Coronary artery (tissue), 2 donors: ENCODE measurements at places on chromosomes 6 and 20.

DNA sequence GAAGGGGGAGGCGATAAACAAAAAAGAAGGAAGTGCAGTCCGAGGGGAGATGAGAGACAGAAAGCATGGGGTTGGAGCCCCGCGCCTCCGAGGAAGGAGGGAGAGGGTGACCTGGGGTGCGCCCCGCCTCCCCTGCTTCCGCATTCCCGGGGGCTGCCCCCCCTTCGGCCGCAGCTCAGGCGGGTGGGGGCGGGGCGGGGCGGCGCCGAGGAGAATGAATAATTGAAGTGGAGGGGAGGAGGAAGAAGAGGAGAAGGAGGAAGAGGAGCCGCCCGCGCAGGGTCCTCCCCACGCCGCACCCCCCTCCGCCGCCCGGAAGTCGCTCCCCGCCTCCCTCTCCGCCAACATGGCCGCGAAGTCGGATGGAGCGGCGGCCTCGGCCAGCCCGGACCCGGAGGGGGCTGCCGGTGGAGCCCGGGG is at the start of gene XKR7:
Gene XKR7 (plus strand): TSS at position 322 of the 420 bp plus-strand sequence. CDS start 25 bp downstream, at position 347.
- DNase-seq = no peak

DNA sequence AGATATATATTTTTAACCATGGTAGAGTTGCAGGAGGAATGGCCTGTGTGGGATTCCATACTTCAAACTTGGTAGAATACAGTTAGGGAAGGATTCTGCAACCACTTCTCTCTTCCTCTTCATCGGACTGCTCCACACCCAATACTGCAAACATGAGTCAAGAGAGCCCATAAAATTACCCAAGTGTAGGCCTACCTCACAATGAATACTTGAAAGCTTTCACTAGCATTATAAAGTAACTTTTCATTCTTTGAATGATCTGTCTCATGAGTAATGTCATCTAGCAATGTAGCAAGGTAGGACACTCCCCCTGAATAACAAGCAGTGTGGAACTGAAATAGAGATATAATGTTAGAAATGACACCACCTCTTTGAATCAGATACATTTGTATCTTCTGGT is 79.4 kb downstream of the FOXC1 start:
- DNase-seq = no peak

GRCh38 chr6:150783813-150784212 is 81.7 kb upstream of the MTHFD1L start:
- no peak for DNase-seq

DNA sequence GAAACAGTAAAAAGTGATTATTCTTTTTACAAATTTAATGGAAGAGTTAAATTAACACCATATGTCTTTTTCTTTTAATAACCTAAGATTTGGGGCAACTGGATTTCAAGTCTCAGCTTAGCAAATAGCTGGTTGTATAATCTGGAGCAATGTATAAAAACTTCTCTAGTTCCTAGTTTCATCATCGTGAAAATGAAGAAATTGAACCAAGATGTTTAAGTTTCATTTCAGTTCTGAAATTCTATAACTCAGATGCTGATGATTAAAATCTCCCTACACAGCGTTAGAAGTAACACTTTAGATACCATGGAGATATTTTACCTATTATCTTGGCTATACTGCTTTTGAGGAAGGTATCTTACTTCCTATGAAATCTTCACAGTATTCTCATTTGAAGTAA is 252.0 kb downstream of the KIF16B start:
- DNase-seq = no peak

DNA sequence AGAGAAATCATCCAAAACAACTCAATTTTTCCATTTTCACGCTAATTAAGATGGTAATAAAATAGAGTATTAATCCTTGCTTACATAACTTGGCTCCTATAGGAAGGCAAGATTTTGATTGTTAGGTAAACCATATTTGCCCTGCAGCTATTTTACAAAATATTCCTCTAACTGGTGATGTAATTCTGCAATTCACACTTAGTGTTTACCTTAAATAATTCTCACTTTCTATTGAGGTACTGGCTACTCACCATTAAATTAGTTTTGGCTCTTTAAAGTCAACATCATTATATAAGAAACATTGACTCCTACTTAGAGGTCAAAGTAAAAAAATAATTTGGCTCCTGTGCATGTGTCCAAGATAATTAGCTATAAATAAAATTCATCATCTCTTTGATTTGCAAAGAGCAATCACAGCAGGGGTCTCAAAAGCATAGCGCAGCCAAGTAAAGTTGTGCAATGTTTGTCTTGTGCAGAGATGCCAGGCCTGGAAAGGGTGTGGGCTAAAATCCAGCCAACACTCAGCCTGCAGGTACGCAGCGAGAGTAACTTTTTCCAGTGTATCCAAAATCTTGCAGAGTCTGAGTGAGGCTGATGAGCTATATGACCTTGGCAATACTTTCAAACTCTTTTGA is 501.2 kb downstream of the MMUT start:
- no peak for DNase-seq

- DNase-seq = no peak
These were observed 597.5 kb downstream of the TBC1D32 start for GRCh38 chr6:120736740-120737139.

- DNase-seq = no peak
These were observed 779.3 kb upstream of the CITED2 start for GRCh38 chr6:140153703-140154102.

GRCh38 chr6:72789145-72789544 is 167.3 kb downstream of the KCNQ5 start:
- DNase-seq = no peak
